Stimulated activated CD8-positive, alpha-beta memory T cell treated with anti-CD3 and anti-CD28 coated beads, Interleukin-4, amount 100 ng/mL, for 48 hours (primary cell): ENCODE measurements at places on chromosomes 1 and 21.
A peak's percentile ranks its signal among the peaks of the same experiment; 100 is the strongest.

- DNase-seq: no peak
Observed at GRCh38 chr1:77484926-77485325, 197.5 kb downstream of the ZZZ3 start.

DNA sequence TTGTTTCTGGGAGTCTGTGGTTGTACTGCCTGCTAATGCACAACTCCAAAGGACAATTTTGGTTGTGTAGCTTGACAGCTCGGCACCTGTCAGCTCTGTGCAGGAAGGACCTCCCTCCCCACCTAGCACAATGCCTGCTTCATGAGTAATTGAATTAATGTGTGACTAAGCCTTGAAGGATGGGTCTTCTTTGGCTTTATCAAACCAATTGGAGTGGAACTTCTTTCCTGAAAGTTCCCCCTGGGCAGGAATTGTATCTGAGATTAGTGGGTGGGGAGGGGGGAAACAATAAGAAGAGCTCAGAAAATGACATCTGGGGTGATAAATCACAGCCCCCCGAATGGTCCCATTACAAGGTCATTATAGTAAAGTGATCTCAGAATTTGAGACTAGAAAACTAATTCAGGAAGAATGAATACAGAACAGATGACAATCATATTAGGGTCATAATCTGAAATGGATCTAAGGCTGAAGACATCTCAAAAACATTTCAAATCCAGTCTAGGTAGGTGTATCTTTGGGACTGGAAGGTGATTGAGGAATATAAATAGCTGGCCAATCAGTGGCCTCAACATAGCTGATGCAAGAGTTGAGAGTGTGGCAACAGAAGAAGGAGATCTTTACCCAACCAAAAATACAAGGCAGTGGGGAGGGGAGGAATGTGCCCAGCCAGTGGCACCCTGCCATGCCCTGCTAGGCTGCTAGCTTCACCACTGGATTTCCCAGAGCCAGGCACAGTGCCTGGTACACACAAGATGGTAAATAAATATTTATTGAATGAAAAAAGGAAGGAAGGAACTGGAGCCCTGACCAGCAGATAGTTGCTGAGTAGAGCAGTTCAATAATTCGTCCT lies 10.1 kb upstream of the SESN2 start:
- peak; percentile 47 for DNase-seq

GRCh38 chr1:7702365-7702764 lies 68.7 kb upstream of the VAMP3 start:
- DNase-seq: no peak

DNA sequence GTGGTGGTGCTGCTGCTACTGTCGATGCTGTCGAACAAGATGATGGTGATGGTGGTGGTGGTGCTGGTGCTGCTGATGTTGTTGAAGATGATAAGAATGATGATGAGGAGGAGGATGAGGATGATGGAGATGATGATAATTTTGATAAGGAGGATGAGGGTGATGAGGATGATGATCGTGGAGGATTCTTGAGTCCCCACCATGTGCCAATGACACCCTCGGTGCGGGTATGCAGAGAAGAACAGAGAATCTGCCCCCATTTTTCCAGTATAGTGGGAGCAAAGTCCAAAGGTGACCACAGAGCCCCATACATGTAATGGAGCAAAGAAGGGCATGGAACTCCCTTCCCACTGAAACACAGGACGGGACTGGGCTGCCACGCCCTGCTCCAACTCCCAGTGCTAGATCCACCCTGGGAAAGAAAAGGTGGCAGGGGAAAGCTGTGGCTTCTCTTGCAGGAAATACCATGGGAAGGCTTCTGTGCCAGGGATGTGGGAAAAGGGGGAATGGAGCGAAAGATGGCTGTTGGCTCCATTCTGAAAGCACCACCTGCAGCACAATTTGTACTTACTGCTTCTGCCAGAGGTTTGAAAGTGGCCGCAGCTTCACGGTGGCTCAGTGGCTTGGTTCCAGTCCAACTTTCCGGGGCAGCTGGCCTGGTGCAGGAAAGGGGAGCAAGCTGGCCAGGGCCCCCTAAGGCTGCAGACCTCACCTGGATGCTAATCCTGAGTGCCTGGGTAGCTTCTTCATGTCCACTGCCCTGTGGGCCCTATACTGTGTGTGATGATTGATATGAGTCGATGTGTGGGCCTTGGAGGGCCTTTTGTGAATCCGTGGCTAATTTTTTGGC lies 387.2 kb upstream of the VAMP3 start:
- no peak for DNase-seq

- DNase-seq: no peak
Observed at GRCh38 chr1:246838118-246838456, 93.7 kb downstream of the AHCTF1 start.

- no peak for DNase-seq
Observed at GRCh38 chr1:201375169-201375568, 2.3 kb downstream of the TNNT2 start.

DNA sequence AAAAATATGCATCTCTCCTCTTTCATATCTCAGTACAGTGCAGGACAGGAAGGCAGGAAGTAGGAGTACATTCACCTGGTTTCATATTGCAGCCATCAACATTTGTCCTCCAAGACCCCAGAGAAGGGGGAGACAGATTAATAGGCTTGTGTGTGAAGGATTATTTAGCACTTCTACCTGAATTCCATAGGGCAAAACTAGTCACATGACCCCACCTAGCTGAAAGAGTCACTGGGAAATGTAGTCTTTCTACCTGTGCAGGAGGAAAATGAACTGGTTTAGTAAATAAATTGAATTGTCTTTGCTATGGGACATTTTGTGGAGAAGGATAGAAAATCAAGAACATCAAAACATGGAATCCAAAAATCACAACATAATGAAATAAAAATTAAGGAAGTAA lies 13.9 kb upstream of the TRIM33 start:
- DNase-seq: no peak

DNA sequence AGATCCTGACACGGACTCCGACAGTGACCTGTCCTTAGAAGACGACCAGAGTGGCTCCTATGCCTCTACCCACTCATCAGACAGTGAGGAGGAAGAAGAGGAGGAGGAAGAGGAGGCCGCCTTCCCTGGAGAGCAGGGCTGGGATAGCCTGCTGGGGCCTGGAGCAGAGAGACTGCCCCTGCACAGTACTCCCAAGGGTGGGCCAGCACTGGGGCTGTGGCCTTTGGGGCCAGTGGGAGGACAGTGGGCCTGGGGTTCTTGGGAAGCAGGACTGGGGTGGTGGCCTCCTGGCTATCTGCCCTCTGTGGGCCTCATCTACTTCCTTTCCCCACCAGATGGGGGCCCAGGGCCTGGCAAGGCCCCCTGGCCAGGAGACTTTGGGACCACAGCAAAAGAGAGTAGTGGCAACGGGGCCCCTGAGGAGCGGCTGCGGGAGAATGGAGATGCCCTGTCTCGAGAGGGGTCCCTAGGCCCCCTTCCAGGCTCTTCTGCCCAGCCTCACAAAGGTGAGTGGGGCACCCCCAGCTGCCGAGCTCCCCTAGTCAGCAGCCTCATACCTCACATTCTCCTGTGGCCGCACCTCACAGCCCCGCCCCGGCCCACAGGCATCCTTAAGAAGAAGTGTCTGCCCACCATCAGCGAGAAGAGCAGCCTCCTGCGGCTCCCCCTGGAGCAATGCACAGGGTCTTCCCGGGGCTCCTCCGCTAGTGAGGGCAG lies 10.0 kb downstream of the PSRC1 start:
- no peak for DNase-seq

DNA sequence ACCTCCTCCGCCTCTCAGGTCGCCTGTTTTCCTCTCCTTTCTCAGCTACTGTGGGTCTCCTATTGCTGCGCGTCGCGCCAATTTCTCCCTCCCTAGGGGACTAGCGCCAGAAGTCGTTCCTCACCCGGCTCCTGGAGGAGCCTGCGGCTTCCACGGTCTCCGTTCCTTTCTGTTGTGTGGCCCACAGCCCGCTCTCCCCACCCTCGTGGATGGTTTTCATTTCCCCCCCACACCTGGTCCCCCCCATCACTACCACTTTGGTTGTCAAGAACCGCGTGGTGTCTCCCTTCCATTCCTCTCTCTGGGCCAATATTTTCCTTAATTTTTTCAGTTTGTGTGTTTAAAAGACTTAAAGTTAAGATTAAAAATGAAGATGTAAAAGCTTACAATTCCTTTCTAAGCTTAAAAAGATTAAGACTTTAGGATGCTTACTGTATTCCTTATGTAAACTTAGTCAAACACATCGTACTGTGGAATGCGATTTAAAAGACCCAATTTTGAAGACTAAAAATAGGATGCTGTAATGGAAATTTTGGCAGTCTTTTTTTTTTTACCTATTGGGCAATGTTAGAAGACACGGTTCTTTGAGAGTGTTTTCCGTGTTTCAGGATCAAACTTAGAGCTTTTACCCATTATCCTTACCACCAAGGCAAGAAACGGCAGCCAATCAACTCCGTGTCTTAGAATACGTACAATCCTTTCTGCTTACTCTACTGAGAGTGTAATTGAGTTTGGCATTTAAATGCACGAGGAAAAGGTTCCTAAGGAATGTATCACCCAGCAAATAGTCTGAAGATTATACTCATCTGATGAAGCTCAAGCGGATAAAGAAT lies 773 bp downstream of the CNST start:
- no peak for DNase-seq

- DNase-seq: no peak
Observed at GRCh38 chr1:93804412-93804811, 74.6 kb downstream of the DNTTIP2 start.

DNA sequence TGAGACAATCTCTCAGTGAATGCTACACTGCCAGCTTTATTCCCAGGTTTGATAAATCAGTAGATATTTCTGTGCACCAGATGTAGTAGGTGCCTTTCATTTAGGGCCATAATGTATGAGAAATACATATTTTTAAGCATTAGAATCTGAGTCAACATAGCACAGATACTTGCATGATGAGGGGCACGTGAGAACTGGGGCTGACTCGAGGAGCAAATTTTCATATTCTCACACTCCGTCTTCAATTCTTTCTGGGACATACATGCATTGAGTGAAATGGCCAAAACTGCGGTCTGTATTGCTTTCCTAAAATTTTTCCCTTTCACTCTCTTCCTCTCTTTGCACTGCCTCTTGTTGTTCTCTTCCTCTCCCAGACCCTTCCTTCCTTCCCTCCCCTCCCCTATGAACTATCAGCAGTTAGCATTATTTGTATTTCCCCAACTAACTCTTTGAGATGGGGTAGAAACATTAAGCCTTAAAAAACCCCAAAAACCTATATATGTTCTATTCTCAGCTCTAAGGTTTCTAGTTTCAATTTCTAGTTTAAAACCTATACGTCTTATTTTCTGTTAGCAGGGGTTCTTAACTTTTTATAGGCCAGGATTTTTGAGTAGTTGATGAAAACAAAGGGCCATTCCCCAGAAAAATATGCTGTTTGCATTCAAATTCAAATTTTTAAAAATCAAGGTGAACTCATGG lies 289.1 kb downstream of the PTBP2 start:
- DNase-seq: no peak

- DNase-seq: no peak
Observed at GRCh38 chr1:151935154-151935553, 25.8 kb upstream of the THEM4 start.

DNA sequence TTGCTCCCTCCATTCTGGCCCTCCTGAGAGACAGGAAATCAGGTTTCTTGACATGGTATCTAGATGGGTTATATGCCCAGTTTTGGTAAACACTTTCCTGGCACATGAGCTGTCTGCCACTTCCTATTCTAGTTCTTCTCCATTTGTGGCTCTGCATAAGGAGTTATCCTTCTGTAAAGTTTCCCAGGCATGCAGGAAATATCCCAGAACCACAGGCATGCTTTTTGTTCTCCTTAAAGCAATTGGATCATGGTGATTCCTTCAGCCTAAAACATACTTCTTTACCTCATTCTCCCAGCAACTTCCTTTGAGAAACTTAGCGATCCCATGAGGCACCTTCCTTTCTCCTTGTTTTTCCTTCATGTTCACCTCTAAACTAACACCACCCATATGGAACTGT lies 199.8 kb downstream of the CRB1 start:
- DNase-seq: no peak

GRCh38 chr1:48848035-48848434 lies 71.3 kb upstream of the BEND5 start:
- DNase-seq: no peak

- no peak for DNase-seq
Observed at GRCh38 chr1:234969011-234969441, 159.6 kb downstream of the TOMM20 start.

DNA sequence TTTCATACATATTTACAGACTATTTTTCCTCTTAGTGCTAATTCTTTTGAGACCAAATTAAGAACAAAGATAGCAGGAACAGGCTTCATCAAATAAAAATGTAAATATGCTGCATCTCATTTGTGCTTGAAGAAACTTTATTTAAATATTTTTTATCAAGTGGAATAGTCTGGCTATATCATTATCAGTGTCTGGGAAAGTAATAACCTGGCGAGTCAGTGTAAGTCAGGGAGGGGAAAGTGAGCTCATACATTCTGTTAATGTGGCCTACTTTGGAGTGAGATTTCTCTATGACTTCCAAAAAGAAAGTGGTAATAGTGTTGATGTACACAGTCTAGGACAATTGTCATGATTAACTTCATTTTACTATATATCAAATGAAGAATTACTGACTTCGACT lies 1045.1 kb downstream of the ADGRL2 start:
- no peak for DNase-seq

DNA sequence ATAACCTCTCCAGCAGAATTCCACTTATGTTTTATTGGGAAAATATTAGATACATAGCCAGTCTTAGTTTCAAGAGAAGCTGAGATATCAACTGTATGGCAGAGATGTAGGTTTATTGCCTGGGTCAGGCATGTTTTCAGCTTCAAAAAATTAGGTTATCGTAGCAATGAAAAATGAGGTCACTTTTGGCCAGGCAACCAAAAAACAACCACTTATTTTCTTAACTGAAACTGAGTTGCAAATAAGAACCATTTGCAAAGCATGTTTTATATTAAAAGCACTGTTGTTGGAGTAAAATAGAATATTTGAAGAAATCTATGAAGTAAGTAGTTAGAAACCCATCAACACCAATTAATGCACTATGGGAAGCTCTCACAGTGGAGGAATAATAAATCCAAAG lies 5.5 kb upstream of the OR6Y1 start:
- DNase-seq: no peak

GRCh38 chr1:11413986-11414391 lies 65.0 kb upstream of the DISP3 start:
- DNase-seq: no peak

DNA sequence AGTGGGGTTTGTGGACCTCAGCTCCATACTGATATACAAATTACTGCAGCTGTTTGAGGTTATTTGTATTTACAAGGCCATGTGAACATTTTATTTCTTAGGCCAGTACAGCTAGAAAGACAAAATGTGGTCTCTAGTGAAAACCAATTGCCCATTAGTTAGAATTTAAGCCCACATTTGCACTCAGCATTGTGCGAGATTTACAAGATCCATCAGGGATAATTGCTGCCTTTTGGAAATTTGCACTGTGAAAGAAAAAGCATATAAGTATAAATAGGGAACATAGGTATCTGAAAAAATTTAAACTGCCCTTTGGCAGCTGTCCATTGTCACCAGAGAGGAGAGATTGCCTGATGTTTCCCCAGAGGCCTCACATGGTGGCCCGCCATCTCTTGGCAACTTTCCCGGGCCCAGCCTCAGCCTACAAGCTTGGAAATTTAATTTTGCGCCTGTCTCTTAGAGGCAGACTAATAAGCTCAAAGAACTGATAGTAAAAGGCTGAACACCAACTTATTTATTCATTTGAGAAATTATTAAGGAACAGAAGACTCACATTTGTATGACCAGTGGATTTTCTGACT lies 120.7 kb downstream of the MAP3K21 start:
- DNase-seq: no peak
